Breast epithelium (tissue), 4 donors: ENCODE measurements at places on chromosomes 4 and X. TPM values are rescaled to one million over a fixed set of nuclear protein-coding genes. Genes with fewer than 3 reads are reported as not detected.

- H3K27me3 ChIP-seq, result no peaks in the 10 kb centered on the region
- no peaks in the 10 kb centered on the region for H3K4me1 ChIP-seq
- no peak overlapping the region for H3K27ac ChIP-seq
- no peaks in the 10 kb centered on the region for H3K36me3 ChIP-seq
- DNase-seq, result no peak
These were observed 200.0 kb downstream of the CFAP299 start for GRCh38 chr4:80535551-80535950.

DNA sequence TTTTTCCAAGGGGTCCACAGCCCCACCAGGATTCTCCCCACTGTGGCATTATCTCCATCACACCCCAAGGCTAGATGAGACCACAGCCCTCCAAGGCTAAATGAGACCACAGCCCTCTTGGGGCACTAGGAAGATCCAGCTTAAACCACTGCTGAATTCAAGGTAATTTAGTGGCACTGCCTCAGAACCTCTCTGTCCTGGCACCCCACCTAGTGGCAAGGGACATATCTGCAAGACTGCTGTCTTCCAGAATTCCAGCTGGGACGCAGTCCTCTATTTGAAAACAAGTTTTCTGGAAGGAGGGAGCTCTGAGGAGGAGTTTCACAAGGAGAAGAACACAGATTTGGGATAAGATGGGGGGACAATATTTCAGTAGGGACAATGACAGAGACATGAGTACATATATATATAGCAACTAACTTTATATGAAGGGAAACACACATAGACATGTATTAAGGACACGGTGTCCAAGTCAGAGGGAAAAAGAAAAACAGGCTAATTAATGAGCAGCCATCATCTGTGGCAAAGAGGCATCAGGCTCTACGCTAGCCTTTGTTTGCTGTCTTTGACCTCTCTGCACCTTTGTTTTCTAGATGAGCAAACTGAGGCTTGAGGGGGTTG is 9.3 kb downstream of the CETN2 start:
- no peak overlapping the region for H3K27ac ChIP-seq
- DNase-seq, result no peak
- no peaks in the 10 kb centered on the region for H3K36me3 ChIP-seq

- H3K27ac ChIP-seq, result no peak overlapping the region
- no peaks in the 10 kb centered on the region for H3K27me3 ChIP-seq
- H3K4me1 ChIP-seq, result no peaks in the 10 kb centered on the region
- no peaks in the 10 kb centered on the region for H3K36me3 ChIP-seq
- H3K4me3 ChIP-seq, result no peak overlapping the region
- no peak for DNase-seq
These were observed 1344.3 kb upstream of the ADGRL3 start for GRCh38 chr4:59855630-59856352.

GRCh38 chrX:30212172-30212571 is 3.2 kb upstream of the MAGEB2 start:
- DNase-seq, result no peak
- no peak overlapping the region for H3K27ac ChIP-seq
- H3K27me3 ChIP-seq, result no peaks in the 10 kb centered on the region
- H3K36me3 ChIP-seq, result no peaks in the 10 kb centered on the region
- no peak overlapping the region for H3K4me3 ChIP-seq

GRCh38 chr4:139873111-139873860 is 207.7 kb downstream of the MGST2 start:
- no peaks in the 10 kb centered on the region for H3K4me1 ChIP-seq
- H3K27me3 ChIP-seq, result no peaks in the 10 kb centered on the region
- no peak for DNase-seq
- no peaks in the 10 kb centered on the region for H3K36me3 ChIP-seq

SCD5 gene
- 17.0 TPM for total RNA-seq

- no peaks in the 10 kb centered on the region for H3K4me1 ChIP-seq
- no peaks in the 10 kb centered on the region for H3K27me3 ChIP-seq
- peak; percentile 54 for DNase-seq
- no peak overlapping the region for H3K27ac ChIP-seq
These were observed 23.8 kb downstream of the NUDT6 start for GRCh38 chr4:122898370-122899150.

GRCh38 chrX:94854251-94854650 is 1180.2 kb downstream of the FAM133A start:
- H3K27ac ChIP-seq, result no peak overlapping the region
- peaks cover 13% of the 10 kb centered on the region for H3K27me3 ChIP-seq
- no peak overlapping the region for H3K4me3 ChIP-seq

SASH3 gene
- total RNA-seq, result 10.0 TPM

DNA sequence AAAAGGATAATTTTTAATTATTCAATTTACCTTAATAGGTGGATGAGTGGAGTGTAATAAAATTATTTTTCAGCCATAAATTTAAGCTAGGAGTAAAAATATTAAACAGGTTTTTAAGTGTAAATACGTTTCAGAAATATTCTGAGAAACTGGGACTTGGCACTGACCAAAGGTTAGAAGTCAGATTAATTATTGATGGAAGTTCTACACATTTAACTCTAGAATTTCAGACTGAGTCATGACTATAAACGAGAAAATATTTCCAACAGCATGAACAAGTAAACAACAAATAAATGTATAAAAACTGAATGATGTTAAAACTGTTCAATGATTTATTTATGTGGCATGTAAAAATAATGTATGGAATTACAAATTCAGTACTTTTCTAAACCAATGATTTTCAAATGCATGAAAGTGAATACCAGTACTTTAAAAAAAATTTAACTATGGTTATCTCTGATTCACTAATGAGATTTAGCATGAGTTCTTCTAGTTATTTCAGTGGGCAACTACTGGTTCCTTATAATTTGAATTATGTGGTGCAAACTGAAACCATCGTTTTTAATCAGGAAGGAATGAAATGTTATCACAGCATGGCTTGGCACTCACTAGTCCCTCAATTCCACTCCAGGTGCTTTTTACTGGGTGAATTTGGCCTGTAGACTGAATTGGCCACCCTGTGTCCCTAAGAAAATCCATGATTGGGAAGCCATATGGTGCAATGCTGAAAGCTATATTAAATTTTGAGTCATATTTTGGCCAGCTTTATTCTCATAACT is 244.2 kb downstream of the FSTL5 start:
- H3K27me3 ChIP-seq, result no peaks in the 10 kb centered on the region
- no peaks in the 10 kb centered on the region for H3K36me3 ChIP-seq
- no peaks in the 10 kb centered on the region for H3K4me1 ChIP-seq
- no peak for DNase-seq

GRCh38 chr4:68373513-68373912 is 23.6 kb upstream of the YTHDC1 start:
- H3K27me3 ChIP-seq, result peaks cover 9% of the 10 kb centered on the region
- H3K36me3 ChIP-seq, result no peaks in the 10 kb centered on the region
- H3K4me1 ChIP-seq, result no peaks in the 10 kb centered on the region
- H3K4me3 ChIP-seq, result peak overlapping the region; percentile 28
- peak; percentile 52 for DNase-seq

- no peaks in the 10 kb centered on the region for H3K4me1 ChIP-seq
- no peak for DNase-seq
- H3K27ac ChIP-seq, result peak overlapping the region; percentile 79
- no peaks in the 10 kb centered on the region for H3K27me3 ChIP-seq
- H3K4me3 ChIP-seq, result no peak overlapping the region
These were observed 55.7 kb downstream of the ANTXR2 start for GRCh38 chr4:80017125-80017854.

LNX1 gene
- total RNA-seq, result 22.5 TPM

- no peaks in the 10 kb centered on the region for H3K27me3 ChIP-seq
- no peaks in the 10 kb centered on the region for H3K36me3 ChIP-seq
- no peaks in the 10 kb centered on the region for H3K4me1 ChIP-seq
- no peak overlapping the region for H3K27ac ChIP-seq
- no peak for DNase-seq
These were observed 24.2 kb upstream of the EDNRA start for GRCh38 chr4:147456706-147457105.

DNA sequence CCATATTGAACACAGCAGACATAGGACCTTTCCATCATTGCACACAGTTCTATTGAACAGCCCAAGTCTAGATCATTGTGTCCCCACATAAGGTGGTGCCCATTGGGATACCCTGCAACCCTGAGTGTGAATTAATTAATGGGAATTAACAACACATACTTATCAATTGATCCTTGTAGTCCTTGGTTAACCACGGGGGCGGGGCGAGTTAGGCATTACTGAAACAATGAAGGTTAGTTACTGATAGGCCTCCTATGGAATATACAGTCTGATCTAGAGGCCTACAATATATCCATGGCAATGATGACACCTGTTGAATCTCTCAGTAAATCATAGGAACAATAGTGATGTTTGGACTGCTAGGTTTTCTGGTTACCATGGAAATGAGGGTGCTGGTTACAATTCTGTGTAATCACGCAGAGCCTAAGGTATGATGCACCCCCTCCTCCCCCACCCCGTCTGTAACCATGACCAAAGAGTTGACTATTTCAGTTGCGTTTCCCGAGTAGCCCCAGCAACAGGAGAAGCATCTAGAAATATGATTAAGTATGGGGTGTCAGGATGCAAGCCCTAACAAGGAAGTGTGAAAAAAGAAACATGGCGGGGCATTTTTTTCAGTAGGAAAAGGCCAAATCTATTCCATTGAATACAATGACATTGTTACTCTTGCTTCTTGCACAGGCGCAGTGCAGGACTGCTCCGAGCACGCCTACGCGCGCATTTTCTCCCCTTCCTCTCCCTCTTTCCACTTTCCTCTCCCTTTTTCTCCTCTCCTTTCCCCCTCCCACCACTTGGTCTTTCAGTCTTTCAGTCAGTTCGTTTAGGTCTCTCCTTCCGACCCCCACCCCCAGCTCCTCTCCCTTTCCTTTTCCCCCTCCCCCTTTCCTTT is 677 bp upstream of the NONO start:
- H3K27me3 ChIP-seq, result peaks cover 3% of the 10 kb centered on the region
- peak overlapping the region; percentile 93 for H3K27ac ChIP-seq
- H3K36me3 ChIP-seq, result no peaks in the 10 kb centered on the region
- DNase-seq, result no peak

DNA sequence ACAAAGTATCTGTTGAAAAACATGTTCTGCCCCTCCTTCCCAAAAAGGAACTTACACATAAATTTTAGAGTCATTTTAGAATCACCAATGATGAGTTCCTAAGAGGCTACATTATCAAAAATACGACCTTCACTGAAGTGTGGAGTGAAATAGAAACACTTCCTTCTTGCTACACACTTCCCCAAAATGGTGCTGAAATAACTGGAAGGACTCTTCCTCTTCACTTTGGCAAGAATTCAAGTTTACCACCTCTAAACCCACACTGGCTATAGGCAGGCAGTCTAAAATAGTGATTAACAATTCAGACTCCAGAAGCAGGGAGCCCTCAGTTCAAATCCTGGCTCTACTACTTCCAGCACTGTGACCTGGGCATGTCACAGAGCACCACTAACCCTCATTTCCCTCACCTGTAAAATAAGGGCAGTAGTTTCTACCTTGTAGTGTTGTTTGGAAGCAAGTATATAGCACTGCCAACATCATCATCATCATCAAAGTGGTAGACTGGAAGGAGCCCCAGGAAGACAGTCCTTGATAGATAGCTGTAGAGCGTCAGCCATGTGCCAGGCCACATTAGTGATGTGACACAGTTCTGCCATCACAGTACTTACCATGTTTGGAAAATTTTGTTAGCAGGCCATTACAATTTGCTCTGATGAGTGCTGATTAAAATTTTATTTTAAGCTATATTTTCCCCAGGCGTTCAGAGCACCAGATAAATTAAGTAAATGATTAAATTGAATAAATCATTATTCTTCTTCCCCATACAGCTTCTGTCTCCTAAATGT is 103.3 kb downstream of the PARM1 start:
- no peaks in the 10 kb centered on the region for H3K36me3 ChIP-seq
- H3K27ac ChIP-seq, result no peak overlapping the region
- no peak for DNase-seq
- H3K4me3 ChIP-seq, result no peak overlapping the region
- no peaks in the 10 kb centered on the region for H3K4me1 ChIP-seq

DNA sequence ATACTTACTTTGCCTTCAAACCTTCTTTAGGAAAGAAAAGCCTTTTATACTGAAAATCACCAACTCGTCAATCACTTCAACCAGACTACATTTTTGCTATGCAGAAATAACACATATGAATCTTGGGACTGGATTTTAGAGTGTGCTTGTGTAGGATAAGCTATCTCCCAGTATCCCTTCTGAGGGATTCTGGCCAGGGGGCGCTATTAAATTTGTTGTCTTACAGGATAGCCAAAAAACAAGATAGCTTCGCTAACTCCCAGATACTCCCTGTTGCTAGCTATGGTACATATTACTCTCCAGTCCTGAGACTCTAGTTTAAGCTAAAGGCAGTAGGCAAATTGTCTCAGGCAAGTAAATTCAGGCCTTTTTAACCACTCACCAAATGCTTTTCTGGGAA is 167.2 kb downstream of the LHFPL1 start:
- H3K4me1 ChIP-seq, result no peaks in the 10 kb centered on the region
- no peaks in the 10 kb centered on the region for H3K36me3 ChIP-seq
- H3K4me3 ChIP-seq, result no peak overlapping the region
- no peak for DNase-seq
- no peak overlapping the region for H3K27ac ChIP-seq

SPANXN4 gene
- not detected for total RNA-seq

SAGE1 gene
- not detected for total RNA-seq

- no peak overlapping the region for H3K4me3 ChIP-seq
- no peaks in the 10 kb centered on the region for H3K36me3 ChIP-seq
- no peaks in the 10 kb centered on the region for H3K27me3 ChIP-seq
- no peak overlapping the region for H3K27ac ChIP-seq
These were observed 62.2 kb upstream of the PRPS1 start for GRCh38 chrX:107565931-107566603.

HPGDS gene
- 2.0 TPM for total RNA-seq

- no peak overlapping the region for H3K4me3 ChIP-seq
- H3K27me3 ChIP-seq, result no peaks in the 10 kb centered on the region
- no peaks in the 10 kb centered on the region for H3K36me3 ChIP-seq
- DNase-seq, result no peak
- no peak overlapping the region for H3K27ac ChIP-seq
These were observed 316.0 kb downstream of the CCSER1 start for GRCh38 chr4:90443231-90443630.

DNA sequence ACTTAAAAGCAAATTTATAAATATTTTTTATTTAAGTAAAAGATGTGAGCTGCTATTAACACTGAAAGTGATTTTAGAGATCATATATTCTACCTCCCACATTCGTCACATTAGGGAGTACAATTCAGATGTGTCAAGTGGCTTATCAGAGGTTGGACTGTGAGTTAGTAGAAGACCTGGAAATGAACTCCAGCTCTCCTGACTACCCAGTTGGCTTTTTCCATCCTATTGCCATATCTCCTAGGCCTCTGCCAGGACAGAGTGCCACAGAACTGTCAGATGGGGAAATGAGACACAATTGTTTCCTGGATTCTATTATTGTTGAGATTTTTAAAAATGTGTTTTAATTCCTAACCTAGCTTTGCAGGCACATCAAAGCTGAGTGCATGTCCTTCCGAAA is 634.1 kb upstream of the MAGEB2 start:
- H3K36me3 ChIP-seq, result no peaks in the 10 kb centered on the region

TEX13B gene
- not detected for total RNA-seq
